NCI-H2081 (cell line): ENCODE measurements at places on chromosomes 1 and 21.
A peak's percentile ranks its signal among the peaks of the same experiment; 100 is the strongest.

GRCh38 chr1:178934546-178934945, 63.7 kb upstream of the ANGPTL1 start:
- DNase-seq: no peak

GRCh38 chr1:240036526-240036925, 55.2 kb upstream of the FMN2 start:
- DNase-seq: no peak

DNA sequence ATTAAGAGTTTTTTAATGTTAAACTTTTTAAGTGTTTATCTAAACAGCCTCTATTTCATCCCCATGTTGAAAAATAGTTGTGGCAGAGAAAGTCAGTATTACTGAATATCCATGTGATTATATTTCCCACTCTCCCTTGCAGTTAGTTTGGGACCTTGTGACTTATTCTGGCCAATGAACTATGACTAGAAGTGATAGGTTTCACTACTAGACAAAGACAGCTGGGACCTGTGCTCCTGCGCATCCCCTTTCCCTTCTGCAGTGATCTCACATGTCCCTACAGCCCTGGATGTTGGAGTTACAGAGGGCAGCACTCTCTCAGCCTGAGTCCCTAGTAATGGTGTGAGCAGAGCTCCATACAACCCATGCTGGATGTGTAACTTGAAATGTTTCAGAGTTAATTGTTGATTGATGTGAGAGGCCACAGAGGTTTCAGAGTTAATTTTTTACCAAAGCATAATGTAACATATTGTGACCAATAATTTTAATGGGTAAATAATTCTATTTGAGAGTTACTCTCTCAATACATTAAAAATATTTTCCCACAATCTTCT, 18.7 kb upstream of the SAMD13 start:
- no peak for DNase-seq

GRCh38 chr1:38029081-38029681, 16.6 kb downstream of the UTP11 start:
- peak; percentile 87 for DNase-seq

DNA sequence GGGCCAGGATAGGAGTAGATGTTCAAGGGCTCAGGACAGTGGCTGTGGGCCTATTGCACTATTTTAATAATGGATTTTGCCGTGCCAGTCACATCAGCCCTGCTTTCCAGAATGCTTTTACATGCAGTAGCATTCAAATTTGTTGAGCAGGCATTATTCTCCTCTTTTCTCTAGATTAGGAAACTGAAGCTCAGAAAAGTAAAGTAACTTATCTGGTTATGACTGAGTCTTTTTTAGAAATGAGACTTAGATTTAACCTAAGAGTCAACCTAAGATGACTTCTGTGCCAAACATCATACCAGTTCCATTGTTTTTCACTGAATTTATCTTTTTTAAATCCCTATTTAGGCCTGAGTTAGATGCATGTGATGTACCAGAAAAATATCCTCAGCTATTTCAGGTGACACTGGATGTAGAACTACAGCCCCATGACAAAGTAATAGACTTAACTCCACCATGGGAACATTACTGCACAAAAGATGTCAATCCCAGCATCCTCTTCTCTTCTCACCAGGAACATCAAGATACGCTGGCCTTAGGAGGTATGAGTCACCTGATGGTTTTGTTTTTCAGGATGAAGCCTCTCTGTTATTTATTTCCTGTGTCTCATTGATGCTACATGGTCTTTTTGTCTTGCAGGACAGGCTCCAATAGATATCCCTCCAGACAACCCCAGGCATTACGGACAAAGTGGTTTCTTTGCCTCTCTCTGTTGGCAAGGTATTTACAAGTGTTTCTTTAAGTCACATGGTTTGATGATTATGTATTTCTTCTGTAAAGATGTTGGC, 31.4 kb upstream of the LEPR start:
- no peak for DNase-seq

- no peak for DNase-seq
Observed at GRCh38 chr1:117660271-117660965, 54.6 kb downstream of the TENT5C start.

DNA sequence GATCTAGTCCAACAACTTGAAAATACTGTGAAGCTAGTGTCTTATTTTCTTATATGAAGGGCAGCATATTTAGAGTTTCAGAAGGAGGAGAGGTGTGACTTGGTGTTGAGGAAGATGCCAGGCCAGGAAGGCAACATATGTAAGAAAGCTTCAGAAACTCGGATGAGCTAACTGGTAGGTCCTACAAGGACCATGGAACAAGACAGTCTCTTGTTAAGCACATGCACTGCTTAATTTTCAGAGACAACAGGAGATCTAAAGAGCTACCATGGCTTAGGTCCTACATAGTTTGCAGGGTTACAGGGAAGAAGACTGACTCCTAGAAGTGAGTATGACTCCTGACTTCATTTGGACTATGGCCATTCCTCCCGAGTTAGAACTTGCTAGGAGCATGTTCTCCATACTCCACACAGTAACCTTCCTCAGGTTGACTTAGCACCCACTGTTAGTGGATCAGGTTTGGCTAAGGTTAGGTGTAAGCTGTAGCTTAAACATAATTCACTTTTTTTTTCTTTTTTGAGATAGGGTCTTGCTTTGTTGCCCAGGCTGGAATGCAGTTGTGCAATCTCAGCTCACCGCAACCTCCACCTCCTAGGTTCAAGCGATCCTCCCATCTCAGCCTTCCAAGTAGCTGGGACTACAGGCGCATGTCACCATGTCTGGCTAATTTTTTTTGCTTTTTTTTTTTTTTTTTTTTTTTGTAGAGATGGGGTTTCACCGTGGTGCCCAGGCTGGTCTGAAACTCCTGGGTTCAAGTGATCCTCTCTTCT, 31.0 kb downstream of the ANGEL2 start:
- no peak for DNase-seq

GRCh38 chr1:162397943-162398560, 13.9 kb downstream of the SH2D1B start:
- no peak for DNase-seq

DNA sequence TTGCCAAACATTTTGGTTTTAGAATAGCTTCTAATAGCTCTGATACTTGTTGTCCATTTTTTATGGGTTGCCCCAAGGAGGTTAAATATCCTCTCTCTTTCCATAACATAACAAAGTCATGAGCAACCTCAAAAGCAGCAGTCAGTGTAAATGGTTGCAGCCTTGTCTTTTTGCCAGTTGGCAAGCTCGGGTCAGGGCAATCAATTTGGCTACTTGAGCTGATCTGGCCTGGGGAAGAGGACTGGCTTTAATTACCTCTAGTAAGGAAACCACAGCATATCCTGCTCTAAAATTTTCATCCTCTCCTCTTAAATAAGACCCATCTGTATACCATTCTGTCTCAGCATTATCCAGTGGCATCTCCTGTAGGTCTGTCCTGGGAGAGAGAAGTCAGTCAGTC, 21.2 kb upstream of the FMO4 start:
- no peak for DNase-seq

- no peak for DNase-seq
Observed at GRCh38 chr1:85278853-85279314, 2.5 kb upstream of the BCL10 start.

GRCh38 chr1:220922951-220923350, 43.7 kb downstream of the HLX start:
- DNase-seq: no peak

DNA sequence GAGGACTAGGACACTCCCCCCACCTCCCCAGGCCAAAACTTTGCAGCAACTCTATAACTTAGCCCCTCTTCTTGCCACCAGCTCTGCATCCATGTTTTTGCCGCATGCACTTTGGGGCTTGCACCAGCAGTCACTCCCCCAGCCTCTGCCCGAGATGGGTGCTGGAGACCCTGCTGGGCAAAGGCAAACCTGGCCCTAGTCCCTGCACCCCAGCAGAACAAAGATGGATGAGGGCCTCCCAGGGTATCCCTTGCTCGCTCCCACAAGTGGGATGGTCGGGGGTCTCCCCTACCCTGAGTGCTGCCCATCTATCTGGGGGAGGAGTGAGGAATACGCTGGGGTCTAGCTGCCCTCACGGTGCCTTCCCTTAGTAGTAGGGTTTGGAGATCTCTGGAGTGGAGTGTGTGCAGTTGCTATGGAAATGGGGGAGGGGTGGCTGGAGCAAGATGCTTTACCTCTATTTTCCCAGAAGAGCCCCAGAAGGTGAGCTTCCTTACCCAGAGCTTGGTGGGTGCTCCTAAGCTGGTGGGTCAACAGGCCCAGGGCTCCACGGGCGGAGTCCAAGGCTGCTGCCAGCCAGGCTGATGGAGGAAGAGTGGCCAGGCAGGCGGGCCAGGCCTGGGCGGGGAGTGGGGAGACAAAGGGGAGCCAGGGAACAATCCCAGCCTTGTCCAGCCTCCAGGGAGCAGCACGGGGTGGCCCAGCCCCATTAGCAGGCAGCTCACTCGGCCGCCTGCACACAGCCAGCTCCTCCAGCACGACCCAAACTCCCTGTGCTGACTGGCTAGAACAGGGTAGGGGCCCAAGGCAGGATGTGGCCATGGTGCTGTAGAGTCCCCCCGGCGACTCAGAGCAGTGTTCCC, at the start of gene PAQR6:
PAQR6 (minus strand) TSS at position 597 of the 863 bp plus-strand sequence. CDS start 1,325 bp downstream, outside the sequence.
- DNase-seq: no peak

DNA sequence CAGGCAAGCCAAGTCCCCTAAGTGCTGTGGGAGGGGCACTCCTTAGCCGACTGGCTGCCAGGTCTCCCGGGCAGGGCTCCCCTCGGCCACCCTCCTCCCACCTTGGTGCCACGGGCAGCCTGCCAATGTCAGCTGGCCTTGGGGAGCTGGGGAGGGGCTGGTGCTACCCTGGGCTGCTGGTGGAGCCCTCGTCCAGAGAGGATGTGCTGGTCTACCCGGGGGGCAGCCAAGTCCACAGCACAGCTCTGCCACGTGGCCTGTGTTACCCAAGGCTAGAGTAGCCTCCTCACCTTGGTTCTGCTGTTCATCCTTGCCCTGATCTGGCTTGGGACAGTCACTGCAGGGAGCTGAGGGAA, 42.9 kb downstream of the CRYAA start:
- peak; percentile 2 for DNase-seq

DNA sequence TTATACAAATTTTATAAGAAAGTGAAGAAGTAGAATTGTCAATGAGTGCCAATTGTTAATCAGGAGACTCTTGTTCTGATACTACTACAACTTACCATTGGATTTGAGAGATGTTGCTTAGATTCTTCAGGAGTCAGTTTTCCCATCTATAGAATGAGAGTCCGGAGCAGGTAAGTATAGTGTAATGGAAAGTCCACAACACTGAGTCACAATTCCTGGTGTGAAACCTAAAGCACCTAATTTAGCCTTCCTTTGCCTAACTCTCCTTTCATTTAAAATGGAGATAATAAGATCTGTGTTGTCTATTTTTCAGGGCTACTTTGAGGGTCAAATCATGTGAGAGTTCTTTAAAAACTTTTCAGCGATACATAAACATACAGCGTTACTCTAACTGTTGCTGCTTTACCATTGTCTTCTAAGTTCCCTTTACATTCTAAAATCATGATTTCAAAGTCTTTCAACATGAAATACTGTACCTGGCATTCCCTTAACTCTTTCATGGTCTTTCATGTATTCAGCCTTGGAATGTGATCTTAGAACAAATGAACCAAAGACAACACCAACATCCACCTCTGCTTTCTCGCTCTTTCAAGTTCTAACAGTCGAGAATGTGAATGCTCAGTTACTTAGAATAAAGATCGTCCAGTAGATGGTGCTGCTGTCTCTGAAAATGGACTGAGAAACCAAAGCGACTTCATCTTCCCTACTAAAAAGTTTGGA, 90.9 kb downstream of the SLC30A10 start:
- DNase-seq: peak; percentile 65

DNA sequence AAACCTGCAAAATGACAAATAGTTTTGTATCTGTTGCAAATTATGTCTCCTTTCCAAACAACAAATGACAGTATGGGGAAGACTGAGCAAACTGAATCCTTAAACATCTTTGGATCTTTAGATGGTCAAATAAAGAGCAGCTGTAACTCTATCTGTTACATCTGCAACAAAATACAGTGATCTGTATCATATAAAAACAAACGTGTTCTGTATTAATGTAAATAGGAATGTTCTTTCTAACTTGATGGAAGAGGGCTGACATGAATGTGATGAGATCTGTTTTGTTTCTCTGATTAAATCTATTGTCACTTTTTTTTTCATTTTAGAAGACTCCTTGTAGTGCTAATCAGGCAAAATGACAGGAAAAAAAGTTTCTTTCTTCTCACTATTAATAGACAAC, 159.5 kb downstream of the GPATCH2 start:
- no peak for DNase-seq

GRCh38 chr1:109133815-109134214, 19.9 kb downstream of the ELAPOR1 start:
- DNase-seq: peak; percentile 49

GRCh38 chr1:214840356-214840755, 237.4 kb downstream of the CENPF start:
- no peak for DNase-seq

DNA sequence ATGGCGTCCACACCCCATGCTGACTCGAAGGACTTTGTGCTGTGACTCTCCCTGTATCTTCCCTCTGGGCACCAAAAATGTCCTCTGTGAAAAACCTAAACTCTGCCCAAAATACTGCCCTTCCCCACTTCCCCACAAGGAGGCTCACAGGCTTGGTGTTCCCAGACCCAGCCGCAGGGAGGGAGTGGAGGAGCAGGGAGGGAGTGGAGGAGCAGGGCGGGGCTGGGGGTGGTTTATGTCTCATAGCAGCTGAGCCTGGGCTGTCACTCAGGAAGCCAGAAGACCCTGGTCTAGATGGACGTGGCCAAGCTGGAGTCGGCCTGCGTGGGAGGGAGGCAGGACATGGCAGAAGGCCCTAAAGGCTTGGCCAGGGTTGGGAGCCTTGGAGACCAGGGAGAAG, 461.7 kb downstream of the PTPRU start:
- DNase-seq: no peak

DNA sequence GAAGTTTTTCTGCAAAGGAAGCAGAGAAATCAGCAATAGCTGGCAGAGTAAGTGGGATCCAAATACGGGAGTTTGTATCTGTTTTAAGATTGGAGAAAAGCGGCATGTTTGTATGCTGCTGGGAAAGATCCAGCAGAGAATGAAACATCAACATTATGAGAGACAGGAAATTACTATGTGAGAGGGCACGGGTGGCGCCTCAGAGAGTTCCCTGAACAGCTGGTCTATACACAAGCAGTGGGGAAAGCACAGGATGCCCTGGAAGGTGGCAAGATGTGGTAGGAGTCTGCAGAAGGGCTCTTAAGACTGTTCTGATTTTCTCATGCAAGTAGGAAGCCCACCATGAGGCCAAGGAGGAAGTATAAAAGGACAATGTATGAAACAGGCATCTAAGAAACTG, 130.4 kb downstream of the RERE start:
- no peak for DNase-seq

DNA sequence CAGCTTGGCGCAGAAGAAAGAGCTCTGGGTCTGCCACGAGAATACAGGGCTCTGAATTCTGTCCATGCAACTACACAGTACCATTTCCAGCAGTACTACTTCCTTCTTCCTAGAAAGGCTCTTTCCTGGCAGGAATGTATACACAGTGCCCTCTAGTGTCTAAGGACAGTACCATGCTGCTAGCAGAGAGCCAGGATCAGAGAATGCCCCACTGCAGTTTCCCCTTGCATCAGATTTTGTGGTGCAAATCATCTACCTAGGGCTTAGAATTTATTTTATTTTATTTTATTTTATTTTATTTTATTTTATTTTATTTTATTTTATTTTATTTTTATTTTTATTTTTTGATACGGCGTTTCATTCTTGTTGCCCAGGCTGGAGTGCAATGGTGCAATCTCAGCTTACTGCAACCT, 50.8 kb downstream of the PAX7 start:
- DNase-seq: no peak

GRCh38 chr1:231724876-231725647, 98.5 kb downstream of the DISC1 start:
- DNase-seq: peak; percentile 32
